CD4-positive, alpha-beta T cell treated with Interleukin-4 for 4 hours (primary cell): ENCODE measurements at places on chromosomes 6 and 20.
A peak's percentile ranks its signal among the peaks of the same experiment; 100 is the strongest.

- no peak for DNase-seq
Observed at GRCh38 chr20:18056174-18057100, 1.3 kb downstream of the OVOL2 start.

DNA sequence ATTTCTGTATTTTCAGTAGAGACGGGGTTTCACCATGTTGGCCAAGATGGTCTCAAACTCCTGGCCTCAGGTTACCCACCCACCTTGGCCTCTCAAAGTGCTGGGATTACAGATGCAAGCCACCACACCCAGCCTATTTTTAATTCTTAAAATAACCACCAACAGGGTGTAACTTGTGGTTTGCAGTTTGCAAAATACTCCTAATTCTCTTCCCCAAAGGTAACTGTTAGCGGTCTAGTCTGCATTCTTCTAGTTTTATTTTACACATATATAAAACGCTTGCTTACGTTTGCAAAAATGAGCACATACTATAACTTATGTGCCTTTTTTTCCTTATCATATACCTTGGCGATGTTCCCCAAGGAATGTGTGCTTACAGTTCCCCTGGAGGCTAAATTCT lies 25.6 kb upstream of the CHMP4B start:
- DNase-seq, result no peak

GRCh38 chr6:132813173-132813856 lies 1.1 kb upstream of the RPS12 start:
- DNase-seq, result peak; percentile 73

DNA sequence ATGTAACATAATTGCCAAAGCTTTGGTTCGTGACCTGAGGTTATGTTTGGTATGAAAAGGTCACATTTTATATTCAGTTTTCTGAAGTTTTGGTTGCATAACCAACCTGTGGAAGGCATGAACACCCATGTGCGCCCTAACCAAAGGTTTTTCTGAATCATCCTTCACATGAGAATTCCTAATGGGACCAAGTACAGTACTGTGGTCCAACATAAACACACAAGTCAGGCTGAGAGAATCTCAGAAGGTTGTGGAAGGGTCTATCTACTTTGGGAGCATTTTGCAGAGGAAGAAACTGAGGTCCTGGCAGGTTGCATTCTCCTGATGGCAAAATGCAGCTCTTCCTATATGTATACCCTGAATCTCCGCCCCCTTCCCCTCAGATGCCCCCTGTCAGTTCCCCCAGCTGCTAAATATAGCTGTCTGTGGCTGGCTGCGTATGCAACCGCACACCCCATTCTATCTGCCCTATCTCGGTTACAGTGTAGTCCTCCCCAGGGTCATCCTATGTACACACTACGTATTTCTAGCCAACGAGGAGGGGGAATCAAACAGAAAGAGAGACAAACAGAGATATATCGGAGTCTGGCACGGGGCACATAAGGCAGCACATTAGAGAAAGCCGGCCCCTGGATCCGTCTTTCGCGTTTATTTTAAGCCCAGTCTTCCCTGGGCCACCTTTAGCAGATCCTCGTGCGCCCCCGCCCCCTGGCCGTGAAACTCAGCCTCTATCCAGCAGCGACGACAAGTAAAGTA lies 547 bp upstream of the ESR1 start:
- DNase-seq, result no peak

- DNase-seq, result no peak
Observed at GRCh38 chr6:136677822-136678221, 114.5 kb downstream of the MAP3K5 start.

DNA sequence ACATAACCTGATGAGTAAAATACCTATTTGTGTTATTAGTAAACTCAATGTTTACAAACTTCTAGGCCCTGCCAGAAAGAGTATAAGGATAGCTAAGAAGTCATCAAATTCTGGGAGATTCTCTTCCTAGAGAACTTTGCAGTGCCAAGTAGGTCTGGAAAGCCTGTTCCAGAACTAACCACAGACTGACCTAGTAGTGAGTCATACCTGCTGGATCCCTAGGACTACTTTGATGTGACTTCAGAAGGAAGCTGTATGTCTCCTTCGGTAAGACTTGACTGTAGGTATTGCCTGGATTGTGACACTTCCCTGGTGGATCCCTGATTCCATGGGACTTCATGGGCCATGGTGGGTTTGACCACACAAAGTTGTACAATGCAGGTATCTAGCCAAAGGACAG lies 131.7 kb downstream of the DNAH8 start:
- no peak for DNase-seq

DNA sequence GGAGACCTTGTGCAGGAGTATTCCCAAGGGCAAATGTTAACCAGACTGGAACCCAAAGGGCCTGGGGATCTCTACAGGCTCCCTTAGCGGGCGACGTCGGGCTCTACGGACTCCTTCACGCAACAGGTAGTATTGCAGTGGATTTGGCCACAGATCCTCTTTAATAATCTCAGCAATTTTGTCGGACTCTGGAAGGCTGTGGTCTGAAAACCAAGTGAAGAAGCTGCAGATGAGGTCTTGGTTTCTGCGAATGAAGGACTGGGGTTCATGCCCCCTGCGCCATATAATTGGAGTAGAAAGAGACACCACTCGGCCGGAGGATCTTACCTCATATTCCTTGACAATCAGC lies 1.3 kb downstream of the TSPYL1 start:
- no peak for DNase-seq

DNA sequence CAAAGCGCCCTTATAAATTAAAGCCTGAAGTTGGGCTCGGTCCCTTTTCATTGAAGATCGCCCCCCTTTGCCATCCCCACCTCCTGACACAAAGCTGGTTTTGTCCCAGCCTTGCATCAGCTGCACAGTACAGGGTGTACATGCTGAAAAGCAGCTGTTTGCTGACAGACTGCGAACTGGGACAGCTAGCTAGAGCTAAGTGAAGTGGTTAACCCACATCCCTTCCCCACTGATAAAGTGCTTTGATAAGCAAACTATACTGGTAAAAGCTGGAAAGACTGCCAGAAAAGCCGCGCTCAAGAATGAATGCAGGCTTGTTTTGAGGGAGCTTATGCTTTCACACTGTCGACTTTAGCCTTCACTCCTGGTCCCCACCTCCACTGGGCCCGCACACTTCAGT lies 207.3 kb downstream of the GMDS start:
- DNase-seq, result peak; percentile 22

GRCh38 chr6:68252632-68253031 lies 382.4 kb upstream of the ADGRB3 start:
- no peak for DNase-seq

DNA sequence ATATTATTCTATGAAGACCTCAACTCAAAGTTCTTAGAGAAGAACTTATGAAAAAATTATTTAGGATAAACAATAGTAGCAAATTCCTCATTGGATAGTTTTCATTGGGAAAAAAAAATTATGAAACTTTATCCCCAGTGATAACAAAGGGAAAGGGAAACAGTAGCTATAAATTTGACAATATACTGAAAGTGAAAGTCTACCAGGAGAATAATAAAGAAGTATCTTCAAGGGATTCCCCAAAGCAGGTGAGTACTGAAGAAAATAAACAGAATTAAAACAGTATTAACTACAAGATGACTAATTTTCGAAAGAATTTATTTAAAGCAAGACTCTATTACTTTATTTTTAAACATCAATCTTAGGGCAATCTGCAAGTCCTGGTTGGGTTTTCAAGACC lies 56.4 kb downstream of the REPS1 start:
- DNase-seq, result no peak

- DNase-seq, result no peak
Observed at GRCh38 chr6:81909981-81910900, 157.8 kb upstream of the TENT5A start.

DNA sequence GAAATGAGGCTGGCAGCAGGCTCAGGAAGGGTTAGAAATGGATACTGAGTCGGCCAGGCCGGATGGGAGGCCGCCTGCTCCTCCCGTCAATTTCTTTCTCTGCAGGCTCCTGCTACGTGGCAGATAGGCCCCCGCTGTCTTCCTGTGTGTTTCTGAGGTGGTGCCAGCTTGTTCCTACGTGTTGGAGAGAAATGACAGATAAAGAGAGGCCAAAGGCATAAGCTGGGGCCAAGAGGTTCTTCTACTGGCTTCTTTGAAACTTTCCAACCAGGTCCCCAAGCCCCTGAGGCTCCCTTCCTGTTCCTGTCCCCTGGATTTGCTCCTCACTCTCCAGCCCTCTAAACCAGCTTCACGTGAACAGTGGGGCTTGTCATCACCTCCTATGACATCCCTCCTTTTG lies 76.8 kb downstream of the TCP11 start:
- no peak for DNase-seq

DNA sequence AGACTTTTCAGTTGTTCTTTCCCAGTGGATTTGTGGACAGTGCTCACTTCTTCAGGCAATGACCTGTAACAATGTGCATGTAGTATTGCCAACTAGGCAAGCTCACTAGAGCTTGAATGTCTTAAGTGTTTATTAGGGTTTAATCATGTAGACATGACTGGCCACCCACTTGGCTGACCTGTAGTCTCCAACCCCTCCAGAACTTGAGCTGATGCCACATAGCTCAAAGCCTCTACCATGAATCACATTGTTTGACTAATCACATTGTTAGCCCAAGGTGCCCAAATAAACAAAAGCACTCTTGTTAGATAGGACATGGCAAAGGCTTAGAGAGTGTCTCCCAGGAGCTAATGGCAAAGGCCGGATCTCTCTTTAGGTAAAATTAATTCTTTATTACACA lies 272.7 kb downstream of the GRIK2 start:
- no peak for DNase-seq

- peak; percentile 39 for DNase-seq
Observed at GRCh38 chr20:40741507-40742106, 52.6 kb upstream of the MAFB start.

- DNase-seq, result no peak
Observed at GRCh38 chr20:10541668-10542411, 106.7 kb downstream of the SLX4IP start.

DNA sequence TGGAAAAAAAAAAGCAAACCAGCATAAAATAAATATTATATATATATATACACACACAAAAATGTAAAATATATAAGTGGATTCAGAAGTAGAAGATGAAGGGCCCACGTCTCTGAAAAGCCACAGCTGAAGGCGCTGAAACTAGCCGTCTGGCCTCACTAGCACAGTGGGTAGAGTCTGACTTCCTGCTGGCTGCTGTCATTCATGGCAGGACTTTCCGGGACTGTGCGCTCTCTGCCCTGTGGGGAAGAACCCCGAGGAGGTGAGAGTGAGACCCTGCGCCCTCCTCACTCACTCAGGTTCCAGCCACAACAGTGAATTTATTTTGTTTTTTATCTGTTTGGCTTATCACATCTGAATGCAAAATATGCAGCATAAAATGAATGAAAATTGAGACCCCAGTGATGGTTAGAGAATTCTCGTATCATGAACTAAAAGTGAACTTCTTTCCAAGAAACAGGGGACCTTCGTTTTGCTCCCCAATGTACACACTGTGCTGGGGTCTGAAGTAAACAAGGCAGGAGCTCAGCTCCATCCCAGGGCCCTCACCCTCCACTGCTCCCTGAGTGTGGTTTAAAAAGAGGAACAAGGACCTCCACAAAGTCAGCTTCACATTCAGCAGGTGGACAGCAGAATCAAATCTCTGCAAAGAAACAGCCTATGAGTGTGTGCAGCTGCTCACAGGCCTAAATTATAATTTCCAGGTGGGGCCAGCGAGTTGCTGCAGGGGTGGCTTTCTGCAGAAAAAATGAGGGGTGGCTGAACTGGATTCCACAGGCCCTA lies 1.3 kb upstream of the RAMACL start:
- DNase-seq, result no peak

DNA sequence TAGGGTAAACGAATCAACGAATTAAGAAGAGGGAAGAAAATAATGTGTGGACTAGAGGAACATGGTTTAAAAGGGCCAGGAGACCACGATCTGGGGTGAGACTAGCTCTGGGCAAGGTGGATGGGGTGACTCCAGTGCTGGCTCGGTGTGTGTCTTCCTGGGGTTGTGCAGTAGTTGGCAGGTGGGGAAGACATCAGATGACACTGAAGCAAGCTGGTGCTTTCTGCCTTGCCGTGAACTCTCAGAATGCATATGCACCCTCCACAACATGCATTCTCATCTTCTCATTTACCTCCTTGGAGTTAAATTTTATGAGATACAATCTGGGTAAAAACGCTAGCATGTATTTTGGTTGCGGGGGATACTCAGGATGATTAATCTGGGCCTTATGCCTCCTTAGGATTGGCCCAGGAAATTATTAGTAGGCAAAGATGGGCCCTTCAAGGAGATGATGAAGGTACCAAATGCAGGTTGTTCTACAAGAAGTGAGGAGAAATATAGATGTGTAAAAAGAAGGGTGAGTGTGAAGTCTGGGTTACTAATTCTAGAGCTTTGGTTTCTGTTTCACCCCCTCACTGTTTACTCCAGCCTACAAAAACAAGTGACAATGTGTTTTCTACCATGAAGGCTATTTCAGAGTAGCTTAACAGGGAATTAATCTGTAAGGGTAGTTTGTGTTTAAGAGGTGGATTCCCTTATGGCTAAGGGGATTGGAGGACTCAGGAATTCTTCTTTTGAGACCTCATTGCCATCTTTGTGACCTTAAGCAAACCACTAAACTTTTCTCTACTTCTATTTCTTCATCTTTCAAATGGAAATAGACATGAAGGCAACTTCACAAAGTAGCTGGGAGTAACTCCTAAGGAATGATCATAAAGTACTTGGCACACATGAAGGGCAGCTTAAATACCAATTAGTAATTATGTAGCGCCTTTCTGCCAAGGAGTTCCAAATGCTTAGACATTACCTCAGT lies 71.0 kb upstream of the SUPT3H start:
- DNase-seq, result no peak

GRCh38 chr6:37874726-37875125 lies 55.2 kb downstream of the ZFAND3 start:
- no peak for DNase-seq

DNA sequence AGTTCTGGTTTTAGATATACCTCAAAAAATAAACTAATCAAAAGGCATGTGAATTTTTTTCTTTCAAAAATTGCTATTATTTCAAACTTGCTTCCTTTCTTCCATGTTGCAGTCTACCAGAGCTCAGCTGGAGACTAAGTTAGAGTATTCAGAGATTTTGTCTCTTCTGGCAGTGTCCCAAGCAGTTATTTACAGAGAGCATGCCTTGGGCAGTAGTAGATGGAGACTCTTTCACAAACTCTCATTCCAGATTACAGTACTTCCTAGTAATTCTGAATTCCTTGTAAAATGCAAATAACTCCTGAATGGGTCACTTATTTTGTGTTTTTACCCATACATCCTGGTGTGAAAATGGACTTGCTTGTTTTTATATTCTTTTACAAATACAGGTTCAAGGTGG lies 703.4 kb downstream of the EPHA7 start:
- no peak for DNase-seq

- no peak for DNase-seq
Observed at GRCh38 chr20:58900397-58900796, 47.9 kb downstream of the GNAS start.

GRCh38 chr20:37741570-37741969 lies 47.7 kb downstream of the CTNNBL1 start:
- no peak for DNase-seq

DNA sequence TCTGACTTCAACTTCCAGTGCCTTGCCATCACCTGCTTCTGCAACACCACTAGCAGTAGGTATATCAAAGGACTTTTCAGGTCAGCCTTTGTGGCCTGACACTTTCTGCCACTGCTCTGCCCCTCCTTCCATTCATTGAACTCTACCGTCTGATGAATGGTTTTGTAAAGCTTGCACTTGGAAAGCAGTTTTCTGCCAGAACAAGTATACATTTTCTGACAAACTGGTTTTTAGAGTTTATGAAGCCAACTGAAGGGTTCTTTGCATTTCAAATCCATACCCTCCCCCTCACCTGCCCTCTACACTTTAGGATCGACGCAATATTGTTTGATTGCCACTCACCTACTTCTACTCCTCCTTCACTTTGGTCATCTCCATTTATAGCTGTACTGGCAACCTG lies 603.1 kb downstream of the HACE1 start:
- DNase-seq, result no peak
